ENCODE measurements at places on chromosomes 16 and 17. TPM values are rescaled to one million over a fixed set of nuclear protein-coding genes. Genes with fewer than 3 reads are reported as not detected.

- DNase-seq, result no peak
Observed at GRCh38 chr17:58822148-58823050, 66.7 kb downstream of the PPM1E start.

- peak; percentile 72 for DNase-seq
Observed at GRCh38 chr17:64146418-64147109, 16.6 kb upstream of the ERN1 start.

- DNase-seq, result no peak
Observed at GRCh38 chr17:58081646-58082340, 1.4 kb upstream of the DYNLL2 start.

DNA sequence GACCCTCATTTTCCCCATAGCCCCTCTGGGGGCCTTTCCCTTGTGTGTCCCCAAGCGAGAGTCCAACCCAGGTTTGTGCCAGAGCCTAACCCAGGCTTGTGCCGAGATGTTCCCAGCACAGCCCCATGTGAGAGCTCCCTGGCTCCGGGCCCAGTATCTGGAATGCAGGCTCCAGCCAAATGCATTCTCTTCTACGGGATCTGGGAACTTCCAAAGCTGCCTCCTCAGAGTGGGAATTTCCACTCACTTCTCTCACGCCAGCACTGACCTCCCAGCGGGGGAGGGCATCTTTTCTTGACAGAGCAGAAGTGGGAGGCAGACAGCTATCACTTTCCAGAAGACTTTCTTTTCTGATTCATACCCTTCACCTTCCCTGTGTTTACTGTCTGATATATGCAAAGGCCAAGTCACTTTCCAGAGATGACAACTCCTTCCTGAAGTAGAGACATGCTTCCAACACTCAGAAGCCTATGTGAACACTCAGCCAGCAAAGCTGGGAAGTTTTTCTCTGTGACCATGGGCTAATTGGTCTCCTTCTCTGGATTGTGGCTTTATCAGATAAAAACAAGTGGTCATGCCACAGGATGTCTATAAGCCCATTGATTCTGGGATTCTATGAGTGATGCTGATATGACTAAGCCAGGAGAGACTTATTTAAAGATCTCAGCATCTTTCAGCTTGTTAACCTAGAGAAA lies 2.5 kb upstream of the CCL2 start:
- DNase-seq, result peak; percentile 95

DNA sequence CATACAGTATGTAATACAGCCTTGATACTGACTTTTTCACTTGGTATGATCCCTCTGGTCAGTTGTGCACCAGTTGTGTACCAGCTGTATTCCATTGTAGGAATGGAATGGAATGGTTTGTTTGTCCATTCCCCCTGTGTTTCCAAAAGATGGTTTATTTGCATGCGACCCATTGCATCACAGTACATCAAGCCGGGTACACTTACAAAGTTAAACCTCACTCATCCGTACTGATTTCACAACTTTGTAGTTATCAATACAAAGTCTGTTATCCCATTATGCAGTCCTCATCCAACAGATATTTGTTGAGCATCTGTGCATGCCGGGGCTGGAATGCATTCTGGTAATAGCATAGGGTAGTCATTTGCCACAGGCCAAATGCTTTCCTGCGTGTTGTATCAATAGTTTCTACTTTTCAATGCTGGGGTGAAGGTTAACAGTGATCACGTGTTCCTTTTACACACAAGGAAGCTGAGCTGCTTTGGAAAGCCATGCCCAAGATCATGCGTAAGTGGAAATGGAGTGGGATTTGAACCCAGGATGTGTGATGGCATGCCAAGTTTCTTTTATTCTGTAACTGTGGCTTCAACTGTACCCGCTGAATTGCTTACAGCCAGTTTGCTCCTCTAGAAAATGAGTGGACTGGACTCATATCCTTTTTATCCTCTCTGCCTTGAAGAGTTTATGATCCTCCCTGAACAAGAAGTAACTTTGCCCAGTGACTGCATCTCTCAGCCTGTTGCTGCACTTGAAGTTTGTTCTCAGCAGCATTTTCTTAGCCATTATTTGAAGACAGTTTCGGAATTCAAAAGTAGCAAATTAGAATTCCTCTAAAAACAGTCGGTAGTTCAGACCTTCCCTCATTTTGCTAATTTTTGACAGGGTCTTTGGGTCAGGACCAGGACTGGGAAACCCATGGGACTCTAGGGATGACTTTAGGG lies 228.5 kb downstream of the CCDC182 start:
- peak; percentile 54 for DNase-seq

SLC6A2 gene
- not detected for total RNA-seq

SGCA gene
- not detected for total RNA-seq

C16orf74 gene
- total RNA-seq, result 5.0 TPM

SLC5A11 gene
- total RNA-seq, result under 0.01 TPM
